Left forelimb (tissue), 1 donor: ENCODE measurements at places on chromosomes 1 and 21.

DNA sequence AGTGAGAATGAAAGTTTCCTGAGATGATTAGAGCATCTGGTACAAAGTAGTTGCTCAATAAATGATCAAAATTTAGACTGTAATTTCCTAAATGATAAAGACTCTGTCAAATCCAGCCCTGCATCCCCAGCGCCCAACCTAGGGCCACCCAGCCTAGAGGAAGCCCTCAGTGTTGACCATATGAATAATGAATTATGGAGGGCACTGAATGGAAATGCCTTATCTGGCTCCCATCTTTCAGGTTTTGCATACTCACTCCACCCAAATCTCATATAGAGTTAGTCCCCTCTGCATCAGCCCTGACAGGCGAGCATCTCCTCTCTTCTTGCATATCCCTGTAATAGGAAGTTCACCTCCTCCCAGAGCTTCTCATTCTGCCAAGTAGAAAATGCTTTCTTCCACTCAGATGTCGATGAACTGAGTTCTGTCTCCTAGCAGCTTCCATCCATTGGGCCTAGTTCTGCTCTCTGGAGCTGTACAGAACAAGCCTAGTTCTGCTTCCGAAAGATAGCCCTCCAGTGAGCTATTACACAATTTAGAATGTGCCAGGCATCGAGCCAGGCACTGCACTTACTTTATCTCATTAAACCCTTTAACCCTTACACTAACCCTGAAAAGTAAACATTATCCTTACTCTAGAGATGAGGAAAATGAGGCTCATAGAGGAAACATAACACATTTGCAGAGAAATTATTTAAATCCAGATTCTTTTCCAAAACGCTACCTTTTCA, 20.9 kb downstream of the COA7 start:
- no peak for DNase-seq

DNA sequence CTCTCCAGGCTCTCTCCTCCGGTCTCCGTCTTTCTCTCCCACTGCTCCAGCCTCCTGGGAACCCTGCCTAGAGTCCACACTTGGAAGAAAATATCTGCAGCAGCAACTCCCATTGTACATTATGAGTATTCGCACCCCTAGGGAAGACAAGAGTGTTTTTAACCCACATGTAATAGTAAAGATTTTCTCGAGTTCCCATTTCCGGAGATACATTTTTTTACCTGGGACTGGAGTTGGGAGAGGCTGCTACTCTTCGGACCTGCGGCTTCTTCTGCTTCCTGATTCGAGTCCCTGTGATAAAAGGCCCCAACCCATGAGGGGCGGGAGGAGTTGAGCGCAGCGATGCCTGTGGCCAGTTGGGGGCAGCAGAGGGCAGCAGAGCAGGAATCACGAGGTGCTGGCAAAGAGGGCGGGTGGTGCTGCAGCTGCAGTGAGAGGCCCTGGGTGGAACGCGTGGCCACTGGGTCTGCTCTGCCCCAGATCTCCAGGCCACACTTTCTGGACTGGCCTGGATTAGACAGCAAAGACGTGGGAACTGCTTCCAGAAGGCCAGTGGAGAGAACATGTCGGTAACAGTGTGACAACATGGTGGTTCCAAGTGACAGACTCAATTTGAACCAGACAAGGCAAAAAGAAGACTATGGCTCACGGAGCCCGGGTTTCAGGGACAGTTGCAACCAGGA, 221.0 kb upstream of the CSF3R start:
- DNase-seq: peak; percentile 81

DNA sequence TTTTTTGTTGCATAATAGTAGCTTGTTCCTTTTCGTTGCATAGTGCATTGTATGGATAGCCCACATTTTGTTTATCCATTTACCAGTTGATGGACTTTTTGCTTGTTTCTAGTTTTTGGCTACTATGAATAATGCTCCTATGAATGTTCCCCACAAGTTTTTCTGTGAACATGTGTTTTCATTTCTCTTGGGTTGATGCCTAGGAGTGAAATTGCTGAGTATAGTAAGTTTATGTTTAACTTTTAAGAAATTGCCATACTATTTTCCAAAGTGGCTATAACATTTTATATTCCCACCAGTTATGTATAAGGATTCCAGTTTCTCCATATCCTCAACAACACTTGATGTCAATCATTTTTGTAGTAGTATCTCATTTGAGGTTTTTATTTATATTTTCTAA, 84.8 kb upstream of the CACYBP start:
- no peak for DNase-seq

GRCh38 chr1:86345042-86345441, 51.1 kb downstream of the ODF2L start:
- no peak for DNase-seq

GRCh38 chr1:51859333-51859732, 19.2 kb downstream of the NRDC start:
- DNase-seq: no peak

- no peak for DNase-seq
Measured at GRCh38 chr1:172320733-172321132, 99.8 kb upstream of the C1orf105 start.

DNA sequence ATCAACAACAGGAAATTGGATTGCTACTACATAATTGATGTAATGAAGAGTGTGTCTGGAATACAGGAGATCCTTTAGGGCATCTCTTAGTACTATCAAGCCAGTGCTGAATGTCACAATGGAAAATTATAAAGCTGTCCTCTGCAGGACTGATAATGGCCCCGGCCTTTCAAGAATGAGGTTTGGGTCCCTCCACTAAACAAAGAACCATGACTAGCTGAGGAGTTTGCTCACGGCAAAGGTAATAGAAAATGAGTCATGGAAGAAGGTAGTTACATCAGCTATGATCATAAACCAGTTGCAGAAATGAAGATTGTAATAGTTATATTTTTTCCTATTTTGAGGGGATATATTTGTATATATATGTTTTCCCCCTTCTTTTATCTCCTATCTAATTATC, 145.8 kb downstream of the KCNJ6 start:
- DNase-seq: no peak

DNA sequence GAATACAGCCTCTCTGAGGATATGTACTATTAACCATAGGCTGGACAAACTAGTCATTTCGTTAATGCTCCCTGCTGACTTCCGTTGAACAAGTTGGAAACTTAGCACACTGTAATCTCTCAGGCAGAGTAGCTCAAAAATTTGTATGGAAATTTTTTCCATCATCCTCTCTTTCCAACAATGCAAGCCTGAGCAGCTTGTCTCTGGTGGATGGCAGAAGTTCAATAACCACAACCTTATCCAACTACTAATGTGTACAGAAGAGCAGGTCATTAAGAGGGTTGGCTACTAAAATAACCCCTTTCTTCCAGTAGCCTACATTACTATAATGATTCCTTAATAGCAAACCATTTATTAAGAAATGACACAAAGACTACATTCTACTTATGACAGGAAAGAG, 262.3 kb downstream of the NFIA start:
- no peak for DNase-seq

DNA sequence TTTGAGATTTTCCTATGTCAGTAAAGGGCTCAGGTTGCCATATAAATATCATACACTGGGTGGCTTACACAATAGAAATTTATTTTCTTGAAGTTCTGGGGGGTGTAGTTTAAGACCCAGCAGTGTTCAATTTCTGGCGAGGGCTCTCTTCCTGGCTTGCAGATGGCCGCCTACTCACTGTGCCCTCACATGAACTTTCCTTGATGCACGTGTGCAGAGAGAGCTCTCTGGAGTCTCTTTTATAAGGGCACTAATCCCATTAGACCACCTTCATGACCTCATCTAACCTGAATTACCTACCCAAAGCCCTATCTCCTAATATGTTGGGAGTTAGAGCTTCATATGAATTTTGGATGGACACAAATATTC, 21.1 kb downstream of the TMEM51 start:
- no peak for DNase-seq

GRCh38 chr1:230536641-230537155, 105.6 kb upstream of the COG2 start:
- no peak for DNase-seq

- no peak for DNase-seq
Measured at GRCh38 chr1:86247597-86248279, 91.2 kb upstream of the COL24A1 start.

DNA sequence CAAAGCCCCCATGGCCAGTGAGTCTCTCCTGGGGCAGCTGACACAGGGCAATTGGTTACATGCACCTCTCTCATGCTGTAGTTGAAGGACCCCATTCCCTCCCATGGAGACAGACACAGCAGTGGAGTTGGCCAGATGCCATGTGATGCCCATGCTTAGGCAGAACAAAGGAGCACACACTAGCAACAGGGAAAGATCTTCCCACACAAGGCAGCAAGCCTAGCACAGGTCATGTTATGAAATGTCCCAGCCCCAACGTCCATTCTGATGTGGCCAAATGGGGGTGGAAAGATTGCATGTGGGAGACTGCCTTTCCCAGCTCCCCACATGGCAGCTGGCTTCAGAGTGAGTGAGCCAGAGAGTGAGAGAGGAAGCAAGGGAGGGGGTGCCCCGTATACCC, 34.5 kb downstream of the AADACL4 start:
- no peak for DNase-seq

GRCh38 chr1:232558954-232559353, 71.0 kb downstream of the SIPA1L2 start:
- DNase-seq: no peak

DNA sequence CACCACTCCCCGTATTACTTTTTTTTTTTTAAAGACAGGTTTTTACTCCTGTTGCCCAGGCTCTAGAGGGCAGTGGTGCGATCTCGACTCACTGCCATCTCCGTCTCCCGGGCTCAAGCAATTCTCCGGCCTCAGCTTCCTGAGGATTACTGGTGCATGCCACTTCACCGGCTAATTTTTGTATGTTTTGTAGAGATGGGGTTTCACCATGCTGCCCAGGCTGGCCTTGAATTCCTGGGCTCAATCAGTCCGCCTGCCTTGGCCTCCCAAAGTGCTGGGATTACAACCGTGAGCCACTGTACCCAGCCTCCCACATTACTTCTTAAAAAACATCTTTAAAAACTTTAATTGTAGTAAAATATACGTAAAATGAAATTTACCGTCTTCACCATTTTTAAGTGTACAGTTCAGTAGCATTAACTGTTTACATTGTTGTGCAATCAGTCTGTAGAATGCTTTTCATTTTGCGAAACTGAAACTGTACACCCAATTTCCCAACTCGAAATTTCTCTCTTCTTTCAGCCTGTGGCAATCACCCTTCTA, 77.0 kb downstream of the ZMYM4 start:
- no peak for DNase-seq

DNA sequence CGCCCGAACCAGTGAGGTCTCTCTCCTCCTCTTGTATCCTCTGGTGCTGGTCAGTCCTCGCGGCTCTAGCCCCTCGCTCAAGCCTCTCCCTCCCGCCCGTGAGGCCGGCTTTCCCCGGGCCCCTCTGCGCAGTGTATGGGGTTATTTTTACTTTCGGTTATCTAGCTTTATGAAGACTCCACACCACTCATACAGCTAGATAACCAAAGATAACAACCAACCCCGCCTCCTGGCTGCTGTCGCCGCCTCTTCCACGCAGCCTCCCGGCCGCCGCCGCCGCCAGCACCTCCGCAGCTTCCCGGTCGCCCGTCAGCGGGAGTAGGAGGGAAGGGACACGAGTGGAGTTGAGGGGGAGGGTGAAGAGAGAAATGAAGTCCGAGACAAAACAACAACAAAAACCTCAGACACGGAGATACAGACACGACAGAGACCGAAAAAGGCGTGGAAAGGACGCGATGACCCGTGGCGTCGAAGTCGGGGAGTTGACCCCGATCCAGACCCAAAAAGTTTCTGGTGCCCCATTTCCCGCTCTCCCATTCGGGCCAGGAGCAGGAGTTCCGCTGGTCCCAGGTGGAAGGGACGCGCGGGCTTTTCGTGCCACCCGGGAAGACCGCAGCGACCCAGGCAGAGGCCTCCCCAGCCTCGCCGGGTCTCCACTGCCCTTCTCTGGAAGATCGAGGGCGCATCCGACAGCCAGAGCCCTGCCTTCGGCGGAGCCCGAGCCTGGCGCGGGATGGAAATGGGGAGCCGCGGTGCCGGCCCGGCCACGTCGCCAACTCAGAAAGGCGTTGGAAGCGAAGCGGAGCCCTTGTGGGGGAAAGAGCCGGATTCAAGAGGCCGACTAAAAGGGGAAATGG, 51.4 kb downstream of the RHBG start:
- DNase-seq: no peak

GRCh38 chr1:24926563-24927249, 3.4 kb downstream of the RUNX3 start:
- no peak for DNase-seq

DNA sequence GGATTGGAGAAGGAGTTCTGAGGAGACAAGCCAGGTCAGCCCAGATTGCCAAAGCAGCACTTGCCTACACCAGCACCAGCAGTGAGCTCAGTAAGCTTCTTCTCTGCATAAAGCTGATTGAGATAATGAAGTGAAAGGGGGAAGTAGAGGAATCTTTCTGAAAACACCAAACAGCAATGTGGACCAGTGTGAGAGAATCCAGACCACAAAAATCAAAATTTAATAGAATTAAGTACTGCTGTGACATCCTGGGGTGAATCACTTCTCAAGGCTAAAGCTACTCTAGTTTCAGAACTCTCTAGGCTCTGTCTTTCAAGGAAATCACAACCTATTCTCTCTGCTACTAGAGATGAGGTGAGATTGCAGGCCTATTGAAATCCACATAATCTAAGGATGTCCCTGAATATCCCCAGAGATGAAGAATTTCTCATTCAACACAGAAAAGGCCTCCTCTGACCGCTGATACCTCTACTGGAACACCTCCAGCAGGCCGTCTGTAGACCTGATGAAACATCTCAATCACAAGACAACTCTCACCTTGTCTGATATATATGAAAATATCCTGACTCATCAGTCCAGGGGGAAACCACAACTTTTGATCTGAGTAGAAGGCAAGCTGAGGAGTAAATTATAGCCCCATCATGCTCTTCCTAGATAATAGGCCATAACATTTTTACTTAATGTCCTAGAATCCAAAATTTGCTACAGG, at the start of gene FCRL4:
Gene FCRL4 (minus strand): TSS at position 127 of the 709 bp plus-strand sequence. CDS start 141 bp downstream, outside the sequence.
- DNase-seq: no peak

GRCh38 chr1:154337253-154337894, 12.0 kb downstream of the ATP8B2 start:
- no peak for DNase-seq

GRCh38 chr1:172628401-172628800, 30.5 kb upstream of the FASLG start:
- DNase-seq: no peak

DNA sequence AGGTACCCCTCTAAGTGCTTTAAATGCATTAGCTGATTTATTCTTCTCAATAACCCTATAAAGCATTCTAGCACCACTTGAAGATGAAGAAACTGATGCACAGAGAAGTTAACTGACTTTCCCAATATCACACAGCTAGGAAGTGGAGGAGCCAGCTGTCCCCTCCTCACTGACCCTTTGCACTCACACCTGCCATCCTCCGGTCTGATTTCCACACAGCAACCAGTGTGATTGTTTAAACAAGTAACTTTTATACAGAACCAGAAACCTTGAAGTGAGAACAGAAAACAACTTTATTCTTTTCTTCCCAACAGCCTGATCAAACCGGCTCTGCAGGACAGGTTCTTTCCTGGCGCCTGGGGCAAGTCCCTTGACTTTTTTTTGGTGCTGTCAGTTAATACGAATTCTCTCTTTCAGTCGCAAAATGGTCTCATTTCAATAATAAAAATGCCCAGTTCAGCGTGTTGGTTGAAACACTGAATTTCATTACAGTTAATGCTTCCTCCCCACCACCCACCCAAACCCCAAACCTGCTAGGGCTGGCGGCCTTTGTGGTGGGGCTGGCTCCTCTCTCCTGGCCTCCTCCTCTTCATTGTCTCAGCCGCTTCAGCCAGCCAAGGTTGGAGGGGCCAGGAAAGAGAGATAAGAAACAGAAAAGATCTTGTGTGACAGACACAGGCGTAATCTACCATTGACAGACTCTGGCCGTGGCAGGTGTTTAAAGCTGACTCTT, 26.4 kb upstream of the EEIG2 start:
- no peak for DNase-seq

GRCh38 chr1:209196140-209196539, 387.4 kb upstream of the CAMK1G start:
- DNase-seq: no peak
